ENCODE measurements at places on chromosomes 12 and 14. TPM values are rescaled to one million over a fixed set of nuclear protein-coding genes. Genes with fewer than 3 reads are reported as not detected.

GRCh38 chr12:6272300-6273204 is 37.9 kb upstream of the PLEKHG6 start:
- H3K4me1 ChIP-seq = no peaks in the 10 kb centered on the region
- DNase-seq = no peak
- H3K4me3 ChIP-seq = no peak overlapping the region
- H3K36me3 ChIP-seq = no peaks in the 10 kb centered on the region

DNA sequence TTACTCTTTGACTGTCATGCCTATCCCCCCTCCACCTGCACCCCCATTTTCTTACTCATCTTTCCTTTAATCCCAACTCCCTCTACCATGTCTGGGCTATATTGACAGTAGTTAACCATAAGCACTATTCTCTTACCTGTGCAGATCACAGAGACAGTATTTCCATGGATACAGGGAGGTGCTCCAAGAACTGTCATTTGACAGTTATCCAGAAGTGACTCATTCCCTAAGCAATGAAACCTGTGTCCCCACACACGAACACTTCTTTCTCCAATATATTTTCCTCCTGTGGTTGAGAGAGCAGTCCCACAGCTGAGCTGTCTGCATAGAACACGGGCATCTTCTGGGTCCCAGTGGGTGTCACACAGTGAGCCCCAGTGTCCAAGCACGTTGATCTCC is 68.8 kb downstream of the CD163L1 start:
- H3K36me3 ChIP-seq = no peaks in the 10 kb centered on the region
- DNase-seq = no peak
- H3K27ac ChIP-seq = no peak overlapping the region
- H3K4me1 ChIP-seq = no peaks in the 10 kb centered on the region
- H3K27me3 ChIP-seq = peaks cover 6% of the 10 kb centered on the region
- H3K4me3 ChIP-seq = no peak overlapping the region

DNA sequence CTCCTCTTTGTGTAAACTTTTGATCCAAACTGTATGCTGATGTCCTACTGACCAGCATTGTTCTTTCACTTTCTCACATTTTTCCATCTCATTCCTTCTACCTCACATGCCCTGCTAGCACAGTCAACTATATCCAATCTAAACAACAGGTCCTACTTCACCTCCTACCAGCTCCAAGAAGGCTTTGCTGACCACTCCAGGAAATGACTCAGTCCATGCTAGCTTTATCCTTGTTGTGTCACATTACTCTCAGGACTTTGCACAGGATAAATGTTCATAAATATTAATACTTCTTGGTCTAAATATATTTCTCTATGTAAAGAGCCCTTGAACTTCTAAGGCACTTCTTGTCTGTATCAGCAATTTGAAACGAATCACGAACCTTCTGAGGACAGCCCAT is 64.9 kb upstream of the PCED1B start:
- H3K4me3 ChIP-seq = no peak overlapping the region
- no peaks in the 10 kb centered on the region for H3K4me1 ChIP-seq
- no peak overlapping the region for H3K27ac ChIP-seq
- H3K27me3 ChIP-seq = peaks cover 32% of the 10 kb centered on the region
- DNase-seq = no peak
- no peaks in the 10 kb centered on the region for H3K36me3 ChIP-seq

GRCh38 chr12:97805146-97805545 is 342.5 kb downstream of the RMST start:
- no peak overlapping the region for H3K27ac ChIP-seq
- no peaks in the 10 kb centered on the region for H3K27me3 ChIP-seq
- DNase-seq = no peak
- H3K36me3 ChIP-seq = no peaks in the 10 kb centered on the region

GRCh38 chr14:61535032-61535431 is 160.3 kb upstream of the HIF1A start:
- no peaks in the 10 kb centered on the region for H3K27me3 ChIP-seq
- no peak overlapping the region for H3K27ac ChIP-seq
- peaks cover 80% of the 10 kb centered on the region for H3K4me1 ChIP-seq
- no peak overlapping the region for H3K4me3 ChIP-seq
- no peak for DNase-seq
- H3K36me3 ChIP-seq = peaks cover 90% of the 10 kb centered on the region

- H3K4me1 ChIP-seq = no peaks in the 10 kb centered on the region
- H3K27me3 ChIP-seq = no peaks in the 10 kb centered on the region
- H3K36me3 ChIP-seq = no peaks in the 10 kb centered on the region
- no peak overlapping the region for H3K4me3 ChIP-seq
These were observed 70.7 kb upstream of the GALNT9 start for GRCh38 chr12:132400011-132400641.

DNA sequence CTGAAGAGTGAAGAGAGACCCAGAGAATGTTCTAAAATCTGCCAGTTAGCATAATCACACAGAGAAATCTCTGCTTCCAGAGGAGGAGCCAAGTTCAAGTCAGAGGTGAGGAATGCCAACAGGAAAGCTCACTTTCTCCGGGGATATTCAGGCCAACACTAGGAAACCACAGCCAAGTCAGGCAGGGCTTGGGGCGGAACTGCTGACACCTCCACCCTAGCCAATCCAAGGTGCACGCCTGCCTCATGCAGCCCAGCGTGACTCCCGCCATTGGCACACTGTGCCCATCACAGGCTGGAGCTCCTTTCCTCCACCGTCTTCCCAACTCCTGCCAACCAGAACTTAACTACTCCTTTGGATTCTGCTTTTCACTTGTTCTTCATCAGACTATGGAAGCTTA is 374.3 kb upstream of the CCDC196 start:
- H3K4me1 ChIP-seq = no peaks in the 10 kb centered on the region
- peaks cover 7% of the 10 kb centered on the region for H3K27me3 ChIP-seq
- H3K4me3 ChIP-seq = no peak overlapping the region
- H3K27ac ChIP-seq = no peak overlapping the region
- DNase-seq = no peak

DNA sequence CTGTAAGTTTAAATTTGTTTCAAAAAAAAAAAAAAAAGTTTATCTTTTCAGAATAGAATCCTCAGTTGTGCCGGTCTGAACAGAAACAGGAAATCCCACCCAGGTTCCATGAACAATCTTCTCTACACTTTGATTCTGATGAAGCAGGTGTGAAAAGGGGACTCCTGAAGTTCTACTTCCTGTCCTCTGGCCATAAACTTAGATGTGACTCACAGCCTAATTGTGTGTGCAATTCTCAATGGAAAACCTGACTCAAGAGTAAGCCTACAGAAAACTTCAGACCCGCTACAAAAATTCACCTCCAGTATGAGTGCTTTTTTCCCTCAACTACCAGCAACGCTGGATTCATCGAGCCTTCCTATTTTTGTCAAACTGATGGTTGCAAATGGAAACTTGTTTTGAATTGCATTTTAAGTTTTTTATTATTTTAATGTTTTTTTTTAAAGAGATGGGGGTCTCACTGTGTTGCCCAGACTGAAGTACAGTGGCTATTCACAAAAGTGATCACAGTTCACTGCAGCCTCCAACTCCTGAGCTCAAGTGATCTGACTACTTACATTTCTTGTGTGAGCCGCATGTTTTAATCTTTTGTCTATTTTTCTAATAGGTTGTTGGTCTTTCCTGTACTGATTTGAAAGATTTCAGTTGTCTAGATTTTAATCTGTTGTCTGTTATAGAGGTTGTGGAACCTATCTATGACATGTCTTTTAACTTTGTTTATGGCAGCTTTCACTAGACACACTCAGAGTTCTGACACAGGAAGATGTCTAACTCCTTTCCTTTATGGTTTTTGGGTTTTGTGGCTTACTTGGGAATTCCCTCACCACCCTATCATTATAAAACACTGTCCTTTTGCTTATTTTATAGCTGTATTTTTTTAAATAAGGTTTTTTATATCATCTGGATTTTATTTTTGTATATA is 37.6 kb downstream of the ATG14 start:
- H3K27me3 ChIP-seq = no peaks in the 10 kb centered on the region
- H3K4me3 ChIP-seq = no peak overlapping the region
- H3K27ac ChIP-seq = peak overlapping the region; percentile 58
- H3K4me1 ChIP-seq = peaks cover 22% of the 10 kb centered on the region
- peak; percentile 25 for DNase-seq

- no peak overlapping the region for H3K27ac ChIP-seq
- no peak for DNase-seq
- H3K4me1 ChIP-seq = no peaks in the 10 kb centered on the region
- H3K27me3 ChIP-seq = peaks cover 12% of the 10 kb centered on the region
- H3K36me3 ChIP-seq = no peaks in the 10 kb centered on the region
- no peak overlapping the region for H3K4me3 ChIP-seq
These were observed 112.6 kb downstream of the ADGRD1 start for GRCh38 chr12:131066207-131066885.

DNA sequence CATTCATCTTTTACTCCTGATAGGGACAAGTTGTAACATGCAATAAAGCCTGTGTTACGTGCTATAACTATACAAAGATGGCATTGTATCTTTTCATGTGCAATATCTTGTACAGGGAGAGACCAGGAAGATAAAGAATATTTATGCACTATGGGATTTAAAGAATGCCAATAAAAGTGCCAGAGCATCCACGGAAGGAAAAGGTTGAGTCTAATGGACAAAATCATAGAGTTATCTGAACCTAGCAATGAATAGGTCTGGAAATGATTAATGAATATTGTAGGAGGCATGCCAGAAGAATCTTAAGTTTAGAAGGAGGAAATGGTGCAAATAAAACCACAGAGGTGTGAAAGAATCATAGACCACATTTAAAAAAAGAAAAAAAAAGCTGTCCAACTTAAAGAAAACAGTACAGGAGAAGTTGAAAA is 263.9 kb downstream of the KCNC2 start:
- peaks cover 12% of the 10 kb centered on the region for H3K4me1 ChIP-seq
- no peak overlapping the region for H3K4me3 ChIP-seq
- no peaks in the 10 kb centered on the region for H3K27me3 ChIP-seq
- H3K27ac ChIP-seq = peak overlapping the region; percentile 8
- no peaks in the 10 kb centered on the region for H3K36me3 ChIP-seq

Gene PPFIA2
- total RNA-seq = not detected

Gene KCNK13
- 0.28 TPM for total RNA-seq

Gene TIMELESS
- total RNA-seq = 45.6 TPM

Gene SLCO1C1
- not detected for total RNA-seq

Gene LRTM2
- not detected for total RNA-seq

Gene TTC7B
- 8.8 TPM for total RNA-seq
